GM23248 (cell line): ENCODE measurements at places on chromosomes 4 and X. TPM values are rescaled to one million over a fixed set of nuclear protein-coding genes. Genes with fewer than 3 reads are reported as not detected.

ANK2 gene
- 25.9 and 53.1 TPM in 2 replicates for total RNA-seq

DNA sequence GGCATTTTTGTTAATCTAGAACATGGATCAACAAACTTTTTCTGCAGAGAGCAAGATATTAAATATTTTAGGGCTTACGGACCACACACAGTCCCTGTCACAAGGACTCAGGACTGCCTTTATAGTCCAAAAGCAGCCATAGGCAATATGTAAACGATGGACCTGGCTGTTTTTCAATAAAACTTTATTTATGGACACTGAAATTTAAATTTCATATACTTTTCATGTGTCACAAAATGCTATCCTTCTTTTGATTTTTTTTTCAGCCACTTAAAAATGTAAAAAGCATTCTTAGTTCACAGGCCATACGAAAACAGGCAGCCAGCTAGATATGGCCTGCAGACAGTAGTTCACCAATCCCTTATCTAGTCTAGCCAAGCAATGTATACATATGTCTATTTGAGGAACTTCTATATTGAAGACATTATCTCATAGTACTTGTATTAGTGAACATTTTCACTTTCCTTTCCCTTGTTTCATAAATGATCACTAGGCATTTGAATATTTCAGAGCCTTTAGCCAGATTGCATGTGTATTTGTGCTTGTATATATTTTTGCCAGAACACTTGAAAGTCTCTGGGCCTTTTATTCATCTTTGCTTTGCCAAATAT, 350.9 kb downstream of the RPA4 start:
- no peak overlapping the region for H3K27ac ChIP-seq
- H3K4me3 ChIP-seq = no peak overlapping the region
- DNase-seq = no peak
- no peaks in the 10 kb centered on the region for H3K4me1 ChIP-seq

DNA sequence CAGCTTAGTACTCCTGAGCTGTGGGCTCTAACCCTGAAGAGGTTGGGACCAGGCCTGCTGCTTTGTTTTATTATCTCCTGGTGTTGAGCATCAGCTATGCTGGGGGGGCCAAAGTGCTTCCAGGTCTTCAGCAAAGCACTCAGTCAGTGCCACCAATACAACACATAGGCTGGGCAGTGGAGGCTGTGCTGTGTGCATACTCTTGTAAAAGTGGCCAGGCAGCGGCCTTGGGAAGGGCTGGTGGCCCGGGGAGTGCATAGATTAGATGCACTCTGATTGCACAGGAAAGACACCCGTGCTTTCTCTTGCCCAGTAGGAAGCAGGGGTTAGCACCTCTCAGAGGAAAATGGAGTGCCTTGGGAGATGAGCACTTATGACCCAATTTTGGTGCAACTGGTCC, 534.0 kb downstream of the ARAP2 start:
- H3K36me3 ChIP-seq = no peaks in the 10 kb centered on the region
- no peaks in the 10 kb centered on the region for H3K4me1 ChIP-seq
- H3K4me3 ChIP-seq = no peak overlapping the region
- H3K27me3 ChIP-seq = no peaks in the 10 kb centered on the region
- no peak overlapping the region for H3K27ac ChIP-seq

DNA sequence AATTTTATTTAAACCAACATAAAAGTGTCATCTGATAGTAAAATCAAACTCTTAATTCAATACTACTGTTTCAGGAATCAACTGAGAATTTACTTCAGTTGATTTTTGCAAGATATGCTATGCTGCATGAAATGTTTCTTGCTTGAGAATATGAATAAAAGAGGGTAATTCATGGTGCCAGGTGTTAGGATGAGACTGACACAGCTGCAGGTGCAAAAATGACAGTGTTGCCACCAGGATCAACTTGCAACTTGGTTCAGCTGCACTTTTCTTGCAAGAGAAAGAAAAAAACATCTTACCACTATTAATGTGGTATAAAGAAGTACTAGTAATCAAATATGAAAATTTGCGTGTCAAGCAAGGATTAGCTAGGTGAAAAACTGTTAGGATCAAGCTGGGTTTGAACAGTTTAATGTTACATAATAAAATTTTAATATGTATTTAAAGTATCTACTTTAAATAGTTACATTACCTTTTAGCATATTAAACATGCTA, 49.7 kb downstream of the CHIC2 start:
- H3K4me1 ChIP-seq = peaks cover 14% of the 10 kb centered on the region
- H3K27ac ChIP-seq = no peak overlapping the region
- no peaks in the 10 kb centered on the region for H3K27me3 ChIP-seq
- H3K36me3 ChIP-seq = peaks cover 53% of the 10 kb centered on the region

GRCh38 chr4:78091534-78091933, 34.4 kb downstream of the FRAS1 start:
- H3K27me3 ChIP-seq = no peaks in the 10 kb centered on the region
- no peaks in the 10 kb centered on the region for H3K36me3 ChIP-seq
- no peaks in the 10 kb centered on the region for H3K4me1 ChIP-seq
- H3K4me3 ChIP-seq = no peak overlapping the region
- H3K27ac ChIP-seq = no peak overlapping the region

DNA sequence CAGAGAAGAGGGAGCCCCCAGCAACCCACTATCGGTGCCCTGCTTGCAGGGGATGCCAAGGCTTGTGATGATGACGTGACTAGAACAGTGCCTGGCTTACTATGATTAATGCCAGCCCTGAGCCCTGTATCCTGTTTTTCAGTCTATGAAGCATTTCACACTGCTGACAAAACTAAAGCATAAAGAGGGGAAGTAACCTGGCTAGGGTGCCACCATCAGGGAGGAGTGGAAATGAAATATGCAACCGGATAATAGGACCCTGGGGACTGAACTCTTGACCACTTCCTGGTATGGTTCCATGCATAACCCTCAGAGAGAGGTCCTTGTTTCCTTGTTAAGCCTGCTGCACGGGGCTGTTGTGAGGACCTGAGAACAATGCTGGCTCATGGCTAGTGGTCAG, 50.3 kb downstream of the MED28 start:
- no peaks in the 10 kb centered on the region for H3K36me3 ChIP-seq
- no peak overlapping the region for H3K4me3 ChIP-seq
- H3K27ac ChIP-seq = no peak overlapping the region
- H3K27me3 ChIP-seq = no peaks in the 10 kb centered on the region
- H3K4me1 ChIP-seq = no peaks in the 10 kb centered on the region
- DNase-seq = no peak
